ENCODE measurements at places on chromosomes 13 and 19. TPM values are rescaled to one million over a fixed set of nuclear protein-coding genes. Genes with fewer than 3 reads are reported as not detected.

DNA sequence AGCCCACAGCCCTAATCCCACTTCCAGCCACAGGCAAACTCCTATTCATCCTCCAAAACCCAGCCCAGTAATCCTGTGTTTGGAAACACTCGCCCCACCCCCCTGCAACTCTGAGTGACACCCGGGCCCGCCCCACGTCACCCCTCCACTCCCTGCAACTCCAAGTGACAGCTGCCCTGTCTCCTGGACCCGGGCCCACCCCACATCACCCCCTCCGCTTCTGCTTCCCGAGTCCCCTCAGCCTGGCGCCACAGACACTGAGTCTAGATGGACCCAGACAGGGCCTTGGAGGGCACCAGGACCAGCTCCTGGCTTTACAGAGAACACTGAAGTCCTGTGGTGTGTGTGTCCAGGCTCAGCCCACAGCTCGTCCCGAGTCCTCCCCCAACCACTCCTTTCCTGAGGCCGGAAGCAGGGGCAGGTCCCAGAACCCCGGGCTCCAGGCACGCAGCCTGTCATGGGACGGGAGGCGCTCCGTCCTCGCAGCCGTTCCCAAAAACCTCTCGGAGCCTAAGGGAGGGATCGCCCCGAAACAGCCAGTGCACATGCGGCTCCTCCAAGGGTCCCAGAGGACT is 7.7 kb downstream of the REXO1 start:
- peaks cover 4% of the 10 kb centered on the region for H3K4me1 ChIP-seq
- H3K36me3 ChIP-seq = peaks cover 2% of the 10 kb centered on the region
- no peak overlapping the region for H3K27ac ChIP-seq
- no peak overlapping the region for H3K4me3 ChIP-seq

GRCh38 chr13:103898481-103898880 is 832.3 kb upstream of the SLC10A2 start:
- H3K27me3 ChIP-seq = no peaks in the 10 kb centered on the region
- no peaks in the 10 kb centered on the region for H3K4me1 ChIP-seq
- no peak for DNase-seq
- H3K27ac ChIP-seq = no peak overlapping the region
- H3K4me3 ChIP-seq = no peak overlapping the region

DNA sequence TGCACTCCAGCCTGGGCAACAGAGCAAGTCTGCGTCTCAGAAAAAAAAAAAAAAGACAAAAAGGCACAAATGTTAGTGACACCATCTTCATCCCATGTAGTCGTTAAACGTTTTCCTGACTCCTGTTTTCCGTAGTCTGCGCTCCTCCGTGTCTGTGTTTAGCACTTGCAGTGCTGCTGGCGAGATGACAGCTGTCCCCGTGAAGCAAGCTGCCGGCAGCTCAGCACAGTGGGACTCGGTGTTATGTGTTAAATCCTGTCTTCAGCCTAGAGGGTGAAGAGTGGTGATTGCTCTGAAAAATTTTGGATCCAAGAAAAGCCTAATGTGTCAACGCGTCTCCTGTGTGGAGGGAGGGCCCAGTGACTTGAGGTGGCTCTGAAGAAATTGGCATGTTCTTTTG is 18.4 kb downstream of the UBXN6 start:
- DNase-seq = no peak
- no peaks in the 10 kb centered on the region for H3K4me1 ChIP-seq
- no peak overlapping the region for H3K27ac ChIP-seq
- H3K4me3 ChIP-seq = no peak overlapping the region

IZUMO4 gene
- 9.5 TPM for total RNA-seq

DNA sequence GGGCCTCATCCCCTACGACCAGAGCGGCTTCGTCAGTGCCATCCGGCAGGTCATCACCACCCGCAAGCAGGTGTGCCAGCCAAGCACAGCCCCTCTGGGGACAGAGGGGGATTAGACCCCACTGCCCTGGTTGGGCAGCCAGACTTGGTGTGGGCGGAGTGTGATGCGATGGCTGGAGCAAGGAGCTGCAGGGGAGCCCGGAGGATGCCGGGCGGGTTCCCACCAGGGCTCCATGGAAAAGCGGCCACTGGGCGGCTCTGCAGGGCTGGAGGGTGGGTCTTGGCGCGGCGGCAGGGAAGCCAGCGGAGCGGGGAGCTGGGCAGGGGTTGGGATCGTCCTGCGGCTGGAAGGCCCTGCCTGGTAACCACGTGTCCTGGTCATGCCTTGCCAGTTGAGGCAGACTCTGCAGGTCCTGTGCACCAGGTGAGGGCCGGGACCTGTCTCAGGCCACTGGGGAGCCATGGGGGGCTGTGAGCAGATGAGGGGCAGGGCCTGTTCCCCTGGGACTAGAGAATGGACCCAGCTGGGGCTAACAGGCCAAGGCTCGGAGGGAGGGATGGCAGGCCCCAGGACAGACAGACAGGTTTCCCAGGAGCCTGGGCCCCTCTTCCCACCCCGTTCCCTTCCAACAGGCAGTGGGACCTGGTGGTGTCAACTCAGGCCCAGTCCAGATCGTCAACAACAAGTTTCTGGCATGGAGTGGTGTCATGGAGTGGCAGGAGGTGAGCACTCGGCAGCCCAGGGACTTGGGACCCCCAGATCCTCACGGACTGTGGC is 6.3 kb downstream of the PTOV1 start:
- no peak overlapping the region for H3K4me3 ChIP-seq
- H3K4me1 ChIP-seq = peaks cover 11% of the 10 kb centered on the region
- peaks cover 38% of the 10 kb centered on the region for H3K36me3 ChIP-seq
- no peak overlapping the region for H3K27ac ChIP-seq

ICAM5 gene
- total RNA-seq = 3.5 TPM

LILRB3 gene
- not detected for total RNA-seq

DNA sequence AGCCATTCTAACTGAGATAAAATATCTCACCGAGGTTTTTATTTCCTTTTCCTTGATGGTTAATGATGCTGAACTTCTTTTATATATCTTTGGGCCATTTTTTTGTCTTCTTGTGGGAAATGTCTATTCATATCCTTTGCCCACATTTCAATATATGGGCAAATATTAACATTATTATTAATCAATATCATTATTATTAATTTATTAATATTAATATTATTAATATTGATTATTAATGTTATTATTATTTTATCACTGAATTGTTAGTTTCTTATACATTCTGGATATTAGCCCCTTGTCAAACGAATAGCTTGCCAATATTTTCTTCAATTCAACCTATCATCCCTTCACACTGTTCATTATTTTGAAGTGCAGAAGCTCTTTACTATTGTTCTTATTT is 2203.6 kb downstream of the PCDH9 start:
- H3K4me1 ChIP-seq = no peaks in the 10 kb centered on the region
- no peak overlapping the region for H3K27ac ChIP-seq
- no peaks in the 10 kb centered on the region for H3K27me3 ChIP-seq

COX6B2 gene
- total RNA-seq = 1.8 TPM

GRCh38 chr19:18848878-18849661 is 17.3 kb downstream of the UPF1 start:
- H3K4me3 ChIP-seq = peak overlapping the region; percentile 66
- DNase-seq = no peak
- peak overlapping the region; percentile 91 for H3K27ac ChIP-seq
- peaks cover 39% of the 10 kb centered on the region for H3K4me1 ChIP-seq
- peaks cover 74% of the 10 kb centered on the region for H3K36me3 ChIP-seq

ZSWIM4 gene
- 9.8 TPM for total RNA-seq

DNA sequence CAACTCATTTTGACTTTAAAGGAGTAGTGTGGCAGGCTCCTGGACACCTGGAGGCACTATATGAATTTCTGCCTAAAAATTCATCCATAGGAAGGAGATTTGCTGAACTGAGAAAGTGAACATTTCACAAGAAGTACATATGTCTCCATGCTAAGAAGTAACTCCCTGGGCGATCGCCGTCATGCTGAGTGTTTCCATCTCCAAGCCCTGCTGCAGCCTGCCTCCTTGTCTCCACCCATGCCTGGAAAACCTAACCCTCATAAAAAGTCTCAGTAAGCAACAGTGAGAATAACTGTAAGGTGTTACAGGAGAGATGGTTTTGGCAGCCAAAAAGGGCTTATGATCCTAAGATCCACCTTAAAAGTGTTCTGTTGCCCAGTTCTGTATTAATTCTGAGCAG is 251.3 kb downstream of the SHISA2 start:
- DNase-seq = no peak
- H3K36me3 ChIP-seq = no peaks in the 10 kb centered on the region
- no peaks in the 10 kb centered on the region for H3K4me1 ChIP-seq
- H3K4me3 ChIP-seq = no peak overlapping the region
- H3K27ac ChIP-seq = no peak overlapping the region

TMEM150B gene
- total RNA-seq = 0.46 TPM

METTL21C gene
- total RNA-seq = not detected

DNA sequence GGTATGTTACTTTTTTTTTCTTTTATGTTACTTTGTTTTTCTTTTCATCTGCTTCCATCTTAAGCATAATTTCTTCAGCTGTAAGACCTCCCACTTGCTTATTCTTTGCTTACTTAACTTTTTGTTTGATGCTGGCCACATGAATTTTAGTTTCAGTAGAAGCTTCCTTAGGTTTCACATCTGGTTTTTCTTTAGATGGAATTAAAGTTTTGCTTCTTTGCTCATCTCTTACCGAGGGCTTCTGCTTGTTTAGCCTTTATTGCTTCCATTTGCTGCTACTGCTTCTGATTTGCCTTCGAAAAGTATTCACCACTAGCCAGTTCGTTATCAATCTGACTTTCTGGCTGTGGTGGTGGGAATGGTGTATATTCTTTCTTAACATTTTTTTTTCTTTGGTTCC is 90.9 kb downstream of the GJA3 start:
- no peak overlapping the region for H3K27ac ChIP-seq
- peaks cover 14% of the 10 kb centered on the region for H3K4me1 ChIP-seq
- no peaks in the 10 kb centered on the region for H3K27me3 ChIP-seq
- no peak for DNase-seq

Measured in activated T-helper 2 cell treated with anti-CD3 and anti-CD28 coated beads, Interferon-gamma antibody, Interleukin-2, Interleukin-4, amounts not matched to agents 10 μg/mL and 5 μg/mL and 100 μg/mL, durations not matched to agents 14 hours and 24 hours and 36 hours (primary cell).